Naive thymus-derived CD8-positive, alpha-beta T cell (primary cell): ENCODE measurements at places on chromosomes 16 and 17.

DNA sequence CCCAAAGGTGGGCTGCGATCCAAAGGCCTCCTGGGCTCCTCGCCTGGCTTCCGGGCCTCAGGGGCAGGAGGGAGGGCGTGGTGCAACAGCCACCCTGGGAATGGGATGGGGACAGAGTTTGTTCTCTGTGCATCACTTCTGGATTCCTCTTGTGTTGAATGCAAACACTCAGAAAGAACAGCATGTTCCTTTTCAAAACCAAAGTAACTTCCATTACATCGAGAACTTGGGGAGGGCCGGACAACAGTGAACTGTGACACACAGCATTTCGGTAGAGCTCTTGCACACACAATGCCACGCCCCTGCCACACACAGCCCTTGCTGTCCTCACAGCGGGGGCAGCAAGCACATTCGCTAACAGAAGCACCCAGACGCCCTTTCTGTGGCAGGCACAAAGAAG is 36.1 kb upstream of the FASN start:
- H3K4me3 ChIP-seq = no peak overlapping the region
- H3K36me3 ChIP-seq = no peaks in the 10 kb centered on the region
- H3K27me3 ChIP-seq = no peaks in the 10 kb centered on the region

DNA sequence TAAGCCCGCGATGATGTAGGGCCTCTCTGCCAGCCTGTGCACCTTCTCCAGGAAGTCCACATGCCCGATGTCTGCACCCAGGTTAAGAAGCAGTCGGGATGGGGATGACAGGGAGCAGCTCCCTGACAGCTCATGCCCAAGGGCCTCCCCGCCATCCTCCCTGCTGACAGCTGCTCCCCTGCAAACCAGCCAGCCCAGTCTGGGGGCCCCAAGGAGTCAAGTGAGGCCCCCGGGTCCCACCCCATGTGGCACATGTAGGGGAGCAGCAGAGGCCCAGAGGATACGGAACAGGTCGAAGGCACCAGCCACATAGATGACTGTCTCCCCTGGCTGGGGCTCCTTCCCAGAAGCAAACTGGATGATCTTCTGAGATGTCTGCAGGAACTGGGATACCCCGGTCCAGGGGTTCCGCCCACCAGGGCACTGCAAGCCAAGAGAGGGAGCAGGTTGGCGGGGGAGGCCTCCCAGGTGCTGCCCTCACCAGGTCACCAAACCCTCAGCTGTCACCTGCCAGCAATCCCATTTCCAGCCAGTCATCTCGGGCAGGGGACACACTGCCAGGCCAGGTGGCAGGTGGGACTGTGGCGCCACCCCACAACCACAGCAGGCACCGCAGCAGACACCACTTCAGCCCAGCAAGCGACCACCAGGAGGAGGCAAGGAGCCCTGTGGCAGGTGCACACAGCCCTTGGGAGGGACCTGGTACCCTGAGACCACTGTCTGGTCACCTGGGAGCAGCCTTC is 4.6 kb downstream of the PCYT2 start:
- peaks cover 5% of the 10 kb centered on the region for H3K36me3 ChIP-seq
- H3K4me3 ChIP-seq = no peak overlapping the region
- peaks cover 3% of the 10 kb centered on the region for H3K4me1 ChIP-seq
- H3K27ac ChIP-seq = no peak overlapping the region
- no peak for DNase-seq

- no peaks in the 10 kb centered on the region for H3K4me1 ChIP-seq
- H3K36me3 ChIP-seq = no peaks in the 10 kb centered on the region
- no peak overlapping the region for H3K27ac ChIP-seq
- DNase-seq = no peak
- H3K27me3 ChIP-seq = no peaks in the 10 kb centered on the region
Measured at GRCh38 chr17:58576679-58577367, 62.4 kb upstream of the MTMR4 start.

DNA sequence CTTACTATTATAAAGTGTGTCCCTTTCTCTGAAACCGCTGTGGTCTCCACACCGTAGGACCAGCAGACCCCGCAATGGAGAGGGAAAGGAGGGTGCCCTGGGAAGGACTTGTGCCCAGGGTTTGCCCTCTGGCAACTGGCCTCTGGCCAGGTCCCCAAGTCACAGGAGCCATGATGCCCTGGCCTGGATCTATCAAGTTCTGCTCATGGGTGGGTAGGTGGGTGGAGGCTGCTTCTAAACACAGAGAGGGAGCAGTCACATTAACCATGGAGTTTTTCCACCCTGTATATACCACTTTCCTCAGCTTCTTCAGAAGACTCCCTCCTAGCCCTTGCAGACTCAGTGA is 9.4 kb upstream of the NEUROD2 start:
- DNase-seq = no peak
- H3K27me3 ChIP-seq = peaks cover 10% of the 10 kb centered on the region
- peak overlapping the region; percentile 84 for H3K4me3 ChIP-seq
- H3K36me3 ChIP-seq = no peaks in the 10 kb centered on the region

- H3K4me3 ChIP-seq = peak overlapping the region; percentile 7
- peaks cover 22% of the 10 kb centered on the region for H3K4me1 ChIP-seq
- no peaks in the 10 kb centered on the region for H3K27me3 ChIP-seq
- no peak for DNase-seq
- H3K27ac ChIP-seq = no peak overlapping the region
- H3K36me3 ChIP-seq = no peaks in the 10 kb centered on the region
Measured at GRCh38 chr17:28038802-28039201, 3.7 kb upstream of the NLK start.

DNA sequence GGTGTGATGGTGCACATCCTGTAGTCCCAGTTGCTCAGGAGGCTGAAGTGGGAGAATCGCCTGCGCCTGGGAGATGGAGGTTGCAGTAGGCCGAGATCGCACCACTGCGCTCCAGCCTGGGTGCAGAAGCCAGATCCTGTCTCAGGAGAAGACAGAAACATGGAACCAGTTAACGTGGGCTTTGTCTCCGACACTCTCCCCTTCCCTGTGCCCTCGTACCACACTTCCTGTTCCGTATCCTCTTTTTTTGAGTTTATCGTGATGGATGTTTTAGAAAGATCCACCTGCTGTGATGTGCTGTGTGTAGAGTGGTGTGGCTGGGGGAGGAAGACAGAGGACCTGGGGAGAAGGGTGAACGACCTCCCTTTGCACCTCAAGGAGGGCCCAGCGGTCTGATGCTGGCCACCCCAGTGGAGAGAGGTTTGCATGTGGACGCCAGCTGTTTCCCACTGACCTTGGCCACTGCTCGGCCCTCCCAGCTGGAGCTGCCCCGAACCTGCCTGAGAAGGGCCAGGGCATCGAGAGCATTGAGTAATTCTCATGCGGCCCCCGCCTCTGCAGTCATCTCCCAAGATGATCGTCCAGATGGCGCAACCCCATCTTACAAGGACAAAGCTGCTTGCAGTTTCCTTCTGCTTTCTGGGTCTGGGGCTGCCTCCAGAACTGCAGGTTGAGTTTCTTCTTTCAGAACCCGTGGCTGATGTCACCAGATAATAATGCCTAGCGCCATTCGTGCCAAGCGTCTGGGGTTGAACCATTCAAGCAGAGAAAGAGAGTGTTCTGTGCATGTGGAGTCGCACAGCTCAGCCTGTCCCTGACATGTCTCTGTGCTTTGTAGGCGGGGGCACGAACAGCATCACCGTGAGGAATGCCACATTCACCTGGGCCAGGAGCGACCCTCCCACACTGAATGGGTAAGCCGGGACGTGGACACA is 126.3 kb downstream of the ABCC1 start:
- H3K27ac ChIP-seq = no peak overlapping the region
- no peaks in the 10 kb centered on the region for H3K36me3 ChIP-seq
- no peak for DNase-seq
- H3K4me3 ChIP-seq = no peak overlapping the region
- peaks cover 11% of the 10 kb centered on the region for H3K4me1 ChIP-seq

GRCh38 chr17:79936641-79937381 is 97.6 kb upstream of the CBX4 start:
- H3K4me3 ChIP-seq = no peak overlapping the region
- no peaks in the 10 kb centered on the region for H3K36me3 ChIP-seq
- peaks cover 75% of the 10 kb centered on the region for H3K4me1 ChIP-seq
- DNase-seq = peak; percentile 31

- H3K4me1 ChIP-seq = peaks cover 7% of the 10 kb centered on the region
- no peaks in the 10 kb centered on the region for H3K27me3 ChIP-seq
- peak overlapping the region; percentile 4 for H3K27ac ChIP-seq
- no peak for DNase-seq
Measured at GRCh38 chr17:78910497-78911284, 7.7 kb upstream of the CEP295NL start.

- no peak for DNase-seq
- H3K4me1 ChIP-seq = no peaks in the 10 kb centered on the region
- H3K27me3 ChIP-seq = peaks cover 23% of the 10 kb centered on the region
- peak overlapping the region; percentile 14 for H3K27ac ChIP-seq
- no peak overlapping the region for H3K4me3 ChIP-seq
Measured at GRCh38 chr16:49399594-49400364, 26.2 kb downstream of the C16orf78 start.

- no peak for DNase-seq
- peaks cover 7% of the 10 kb centered on the region for H3K27me3 ChIP-seq
Measured at GRCh38 chr16:58317608-58318152, 22.9 kb upstream of the PRSS54 start.

DNA sequence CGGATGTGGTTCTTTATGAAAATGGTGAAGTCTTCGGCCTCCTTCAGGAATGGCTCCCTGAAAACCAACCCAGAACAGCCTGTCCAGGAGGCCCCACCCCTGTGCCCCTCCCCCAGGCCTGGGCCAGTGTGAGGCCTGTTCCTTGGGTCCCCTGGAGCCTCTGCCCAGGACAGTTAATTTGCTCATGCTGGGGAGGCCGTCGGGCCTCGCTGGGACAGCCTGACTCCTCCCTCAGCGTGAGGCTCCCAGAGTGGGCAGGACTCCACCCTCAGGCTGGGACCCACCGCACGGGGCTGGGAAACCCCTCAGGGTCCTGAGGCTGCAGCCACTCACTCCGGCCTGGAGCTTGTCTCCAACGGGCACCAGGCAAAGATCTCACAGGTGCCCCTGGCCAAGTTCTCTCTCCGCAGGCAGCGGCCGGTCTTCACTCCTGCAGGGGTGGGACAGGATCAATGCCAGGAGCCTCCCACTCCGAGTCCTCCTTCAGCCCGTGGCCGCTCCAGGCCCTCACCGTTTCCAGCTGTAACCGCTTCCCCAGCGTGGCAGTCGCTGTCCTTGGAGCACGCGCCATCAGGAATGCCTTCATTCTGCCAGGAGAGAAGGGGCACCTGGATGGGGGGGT is 5.8 kb downstream of the P2RX5 start:
- H3K27ac ChIP-seq = no peak overlapping the region
- peaks cover 49% of the 10 kb centered on the region for H3K4me1 ChIP-seq
- H3K27me3 ChIP-seq = no peaks in the 10 kb centered on the region
- no peak overlapping the region for H3K4me3 ChIP-seq
- H3K36me3 ChIP-seq = no peaks in the 10 kb centered on the region

- no peak for DNase-seq
- no peak overlapping the region for H3K27ac ChIP-seq
- H3K4me1 ChIP-seq = no peaks in the 10 kb centered on the region
- no peaks in the 10 kb centered on the region for H3K36me3 ChIP-seq
- no peaks in the 10 kb centered on the region for H3K27me3 ChIP-seq
Measured at GRCh38 chr17:53655591-53655990, 167.1 kb upstream of the KIF2B start.

DNA sequence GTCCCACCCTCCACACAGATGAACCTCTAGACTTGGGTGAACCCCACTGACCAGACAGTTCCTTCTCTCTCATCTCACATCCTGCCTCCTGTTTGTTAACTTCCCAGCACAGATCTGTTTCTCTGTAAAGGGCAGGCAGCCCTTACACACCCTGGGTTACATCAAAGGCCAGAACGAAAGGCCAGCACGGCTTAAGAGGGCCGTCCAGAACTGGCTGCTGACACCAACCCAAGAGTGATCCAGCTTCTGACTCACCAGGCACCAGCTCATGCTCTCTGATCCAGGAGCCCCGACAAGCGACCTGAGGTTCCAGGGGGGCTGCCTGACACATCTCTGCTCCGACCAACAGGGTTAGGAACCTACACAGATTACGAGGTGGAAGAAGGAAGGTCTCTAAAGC is 86.9 kb downstream of the MRM3 start:
- peaks cover 41% of the 10 kb centered on the region for H3K27me3 ChIP-seq
- peaks cover 8% of the 10 kb centered on the region for H3K4me1 ChIP-seq
- no peak for DNase-seq
- H3K4me3 ChIP-seq = no peak overlapping the region
- H3K36me3 ChIP-seq = no peaks in the 10 kb centered on the region

DNA sequence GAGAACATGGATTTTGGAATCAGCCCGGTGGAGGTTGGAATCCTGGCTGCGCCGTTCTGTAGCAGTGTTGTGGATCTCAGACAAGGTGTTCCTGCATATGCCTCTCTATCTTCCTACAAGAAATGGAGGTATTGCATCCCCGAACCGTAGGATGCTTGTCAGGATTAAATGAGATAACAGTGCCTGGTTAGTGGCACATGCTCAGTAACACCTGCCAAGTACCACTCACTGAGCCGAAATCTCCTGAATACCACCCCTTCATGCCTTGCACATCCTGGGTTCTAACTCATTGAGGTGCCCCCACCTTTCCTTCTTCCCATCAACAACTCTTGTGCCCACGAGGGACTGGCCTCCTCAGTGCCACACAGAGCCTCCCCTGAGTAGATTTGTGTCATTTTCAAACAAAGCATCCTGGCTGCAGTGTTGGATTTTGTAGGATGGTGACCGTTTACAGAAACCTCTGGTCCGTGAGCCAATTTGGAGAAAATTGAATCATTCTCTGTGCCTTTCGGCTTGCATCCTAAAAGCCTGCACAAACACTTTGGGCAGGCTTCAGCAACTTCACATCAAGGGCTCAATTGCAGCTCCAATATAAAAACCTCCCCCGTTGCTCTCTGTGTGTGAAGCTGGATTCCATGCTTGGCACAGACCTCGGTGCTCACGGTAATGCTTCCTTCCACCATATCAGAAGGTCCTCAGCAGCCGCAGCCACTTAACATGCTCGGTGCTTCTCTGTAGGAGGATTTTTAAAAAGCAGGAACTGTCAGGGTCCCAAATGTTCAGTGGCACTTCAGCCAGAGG is 84.2 kb downstream of the WWOX start:
- peaks cover 14% of the 10 kb centered on the region for H3K36me3 ChIP-seq
- H3K27ac ChIP-seq = no peak overlapping the region
- no peak overlapping the region for H3K4me3 ChIP-seq
- H3K4me1 ChIP-seq = no peaks in the 10 kb centered on the region

GRCh38 chr17:13350466-13350865 is 251.3 kb downstream of the HS3ST3A1 start:
- H3K4me1 ChIP-seq = no peaks in the 10 kb centered on the region
- DNase-seq = no peak
- H3K27me3 ChIP-seq = peaks cover 5% of the 10 kb centered on the region
- no peaks in the 10 kb centered on the region for H3K36me3 ChIP-seq
- H3K4me3 ChIP-seq = no peak overlapping the region

DNA sequence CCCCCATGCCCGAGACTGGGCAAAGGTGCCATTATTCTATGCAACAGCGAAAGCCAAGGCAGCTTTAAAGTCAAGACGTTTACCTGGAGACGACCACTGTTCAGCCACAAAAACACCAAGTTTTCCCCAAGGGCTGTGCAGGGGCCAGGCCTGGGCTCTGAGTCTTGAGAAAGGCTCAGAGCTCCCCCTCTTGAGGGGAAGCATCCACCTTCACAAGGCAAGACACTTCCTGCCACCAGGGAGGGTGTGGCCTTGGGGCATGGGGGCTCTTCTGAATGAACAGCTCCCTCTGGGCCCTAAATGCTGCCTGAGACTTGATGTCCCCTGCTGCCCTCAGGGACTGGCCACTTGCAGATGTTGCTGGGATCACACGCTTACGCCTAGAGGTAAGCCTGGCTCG is 26.5 kb downstream of the PDIA2 start:
- no peaks in the 10 kb centered on the region for H3K27me3 ChIP-seq
- DNase-seq = peak; percentile 48
- peak overlapping the region; percentile 27 for H3K4me3 ChIP-seq
- H3K4me1 ChIP-seq = peaks cover 49% of the 10 kb centered on the region
